ENCODE measurements at places on chromosomes 2 and 18.

DNA sequence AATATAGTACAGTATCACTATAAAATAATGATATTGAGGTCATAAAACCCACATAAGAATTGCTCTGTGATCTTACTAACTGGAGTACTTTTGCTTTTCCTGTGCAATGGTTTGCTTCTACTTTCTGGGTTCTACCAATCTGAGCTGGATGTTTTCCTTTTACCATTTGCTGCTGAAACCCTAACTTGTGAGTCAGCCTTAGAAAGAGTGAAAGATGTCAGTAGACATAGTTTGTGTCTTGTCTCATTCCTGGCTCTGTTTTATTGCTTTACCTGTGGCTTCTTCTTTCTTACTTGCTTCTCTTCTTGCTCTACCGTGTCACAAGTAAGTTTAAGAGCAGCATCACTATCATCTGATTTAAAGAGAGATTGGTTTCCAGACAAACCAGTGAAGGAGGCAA is 61.0 kb downstream of the MBD2 start:
- DNase-seq: no peak

GRCh38 chr2:176251928-176252327 is 17.3 kb upstream of the MTX2 start:
- DNase-seq: no peak

- DNase-seq: no peak
Observed at GRCh38 chr2:201172279-201172678, 10.7 kb upstream of the CASP10 start.

DNA sequence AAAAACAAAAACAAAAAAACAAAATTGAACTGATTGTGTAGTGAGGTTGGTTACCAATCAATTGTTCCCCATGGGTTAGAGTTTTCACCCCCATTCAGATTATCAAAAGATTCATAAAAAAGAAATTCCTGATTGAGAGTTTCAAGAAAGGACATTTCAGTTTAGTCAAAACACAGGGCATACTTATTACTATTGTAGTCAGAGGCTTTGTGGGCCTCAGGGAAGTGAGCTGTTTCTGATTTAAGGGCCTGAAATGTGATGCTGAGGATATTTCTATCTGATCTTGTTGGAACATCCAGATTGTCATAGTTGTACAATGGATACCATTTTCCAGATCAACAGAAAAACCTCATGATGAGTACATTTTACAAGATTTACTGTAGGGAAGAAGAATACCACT is 368.1 kb upstream of the NETO1 start:
- no peak for DNase-seq

GRCh38 chr18:3450799-3451182 is 819 bp downstream of the TGIF1 start:
- DNase-seq: no peak

GRCh38 chr2:67002618-67003371 is 394.3 kb upstream of the ETAA1 start:
- no peak for DNase-seq

DNA sequence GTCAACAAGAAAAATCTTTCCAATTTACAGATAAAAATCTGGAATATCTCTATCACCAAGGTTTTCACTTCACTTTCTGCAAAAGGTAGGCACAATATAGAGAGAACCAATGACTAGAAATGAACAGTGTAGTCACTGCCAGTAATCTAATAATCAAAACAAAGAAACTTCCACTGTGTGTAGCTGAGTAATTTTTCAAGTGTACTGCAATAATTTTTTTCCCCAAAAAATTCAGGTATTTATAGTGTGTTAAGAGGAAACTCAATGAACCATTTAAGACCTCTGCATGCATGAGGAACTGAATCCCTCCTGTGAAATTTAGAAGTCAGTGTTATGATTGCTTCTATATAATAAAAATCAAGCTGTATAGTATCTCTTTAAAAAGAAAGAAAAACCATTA is 121.8 kb downstream of the MEMO1 start:
- DNase-seq: no peak

Data from NCI-H460 (cell line).